ENCODE measurements at places on chromosomes 1 and 21.

- peak; percentile 88 for DNase-seq
Observed at GRCh38 chr1:94327001-94327690, 89.8 kb upstream of the ARHGAP29 start.

GRCh38 chr21:25647647-25648046 lies 8.6 kb downstream of the JAM2 start:
- DNase-seq: no peak

GRCh38 chr1:55626326-55626725 lies 411.2 kb upstream of the USP24 start:
- DNase-seq: no peak

- no peak for DNase-seq
Observed at GRCh38 chr1:211370669-211371068, 44.0 kb downstream of the TRAF5 start.

DNA sequence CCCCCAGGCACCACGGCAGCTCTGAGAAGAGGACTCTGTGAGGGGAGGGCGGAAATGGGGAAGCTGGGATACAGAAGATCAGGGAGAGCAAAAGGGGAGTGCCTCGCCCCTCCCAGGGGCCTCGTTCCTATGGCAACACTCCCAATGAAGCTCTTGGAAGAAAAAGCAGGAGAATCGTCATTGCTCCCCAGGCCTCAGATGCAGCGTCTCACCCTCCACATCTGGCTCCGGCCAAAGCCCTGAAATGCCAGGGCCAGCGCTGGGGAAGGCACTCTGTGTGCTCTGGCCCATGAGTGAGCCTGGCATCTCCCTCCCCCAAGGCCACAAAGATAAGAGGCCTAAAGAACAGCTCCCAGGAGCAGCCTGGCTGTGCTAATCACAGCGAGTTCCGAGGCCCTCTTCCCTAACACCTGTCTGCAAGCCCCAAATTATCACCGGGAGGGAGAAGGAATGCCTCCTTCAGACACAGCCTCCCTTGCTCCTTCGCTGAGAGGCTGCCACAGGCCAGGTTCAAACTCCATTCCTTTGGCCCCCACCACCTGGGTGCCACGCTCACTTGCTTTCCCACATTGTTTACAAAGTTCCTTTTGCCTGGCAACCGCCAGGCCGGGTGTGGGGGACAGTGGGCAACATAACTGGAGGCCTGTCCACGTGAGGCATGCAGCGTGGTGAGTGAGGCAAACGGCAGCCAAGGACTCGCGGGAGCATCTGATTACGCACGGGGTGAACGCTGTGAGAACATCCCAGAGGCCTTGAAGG lies 27.8 kb downstream of the ECE1 start:
- DNase-seq: peak; percentile 55

GRCh38 chr1:117754061-117754969 lies 148.5 kb downstream of the TENT5C start:
- DNase-seq: peak; percentile 47

- DNase-seq: no peak
Observed at GRCh38 chr1:228206582-228207351, 1.1 kb upstream of the OBSCN start.

DNA sequence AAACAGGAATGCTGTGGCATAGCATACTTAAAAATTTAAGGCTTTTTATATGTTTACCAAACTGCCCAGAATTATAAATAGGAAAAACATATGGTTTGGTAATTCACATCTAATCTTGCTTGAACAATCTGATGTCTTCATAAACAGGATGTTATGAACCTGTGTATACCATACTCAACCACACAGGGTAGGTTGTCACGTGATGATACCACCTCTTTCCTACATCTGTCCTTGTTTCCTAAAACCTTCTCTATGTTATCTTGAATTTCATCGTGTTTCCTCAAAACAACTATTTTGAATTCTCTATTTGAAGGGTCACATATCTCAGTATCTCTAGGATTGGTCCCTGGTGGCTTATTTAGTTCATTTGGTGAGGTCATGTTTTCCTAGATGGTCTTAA lies 631.0 kb upstream of the PKN2 start:
- no peak for DNase-seq

DNA sequence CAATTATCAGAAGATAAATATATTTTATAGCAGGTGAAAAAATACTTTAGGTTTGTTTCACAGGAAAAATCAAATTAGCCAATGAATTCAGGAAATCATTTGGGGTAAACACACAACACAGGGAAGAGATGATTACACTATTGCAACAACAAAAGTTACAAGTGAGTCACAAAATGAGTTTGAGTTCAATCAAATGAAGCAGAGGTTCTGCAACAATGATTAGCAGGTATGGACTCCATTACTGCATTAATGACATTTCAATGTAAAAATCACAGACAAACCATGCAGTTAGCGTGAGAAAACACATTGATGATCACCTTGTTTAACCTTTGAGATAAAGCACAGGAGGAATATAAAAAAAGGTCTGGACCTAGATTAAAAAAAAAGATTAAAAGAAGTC lies 9.7 kb downstream of the ADGRL4 start:
- DNase-seq: no peak

GRCh38 chr1:7298749-7299151 lies 472.3 kb upstream of the VAMP3 start:
- DNase-seq: peak; percentile 17

DNA sequence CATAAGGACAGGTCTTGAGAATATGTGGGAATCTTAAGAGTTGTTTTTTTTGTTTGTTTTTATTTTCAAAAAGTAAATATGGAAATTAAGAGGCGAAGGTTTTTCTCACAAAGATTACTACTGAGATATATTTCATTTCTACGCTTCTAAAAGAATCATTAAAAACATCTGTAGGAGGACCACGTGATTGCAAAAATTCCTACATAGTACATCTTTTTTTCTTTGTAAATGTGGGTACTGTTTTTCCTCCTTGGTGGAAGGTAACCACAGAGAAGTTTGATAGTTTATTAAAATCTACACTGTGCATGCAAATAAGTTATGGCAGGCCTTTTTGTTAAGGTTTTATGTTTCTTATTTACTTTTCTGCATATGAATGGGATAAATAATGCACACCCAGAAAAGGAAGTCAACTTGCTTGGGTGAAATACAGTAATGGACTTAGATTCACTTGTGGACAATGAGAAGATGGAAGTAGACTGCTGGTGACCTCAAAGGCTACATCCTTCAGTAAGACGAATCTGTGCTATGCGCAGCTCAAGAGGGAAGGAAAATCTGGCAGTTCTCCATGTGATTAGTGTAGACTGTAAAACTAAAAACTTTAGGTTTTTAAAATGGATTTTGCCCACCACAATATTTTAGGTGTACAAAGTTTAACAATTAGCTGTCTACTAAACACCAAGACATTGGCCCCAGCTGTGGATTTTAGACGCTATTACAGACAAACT lies 2.0 kb downstream of the AK5 start:
- DNase-seq: no peak

DNA sequence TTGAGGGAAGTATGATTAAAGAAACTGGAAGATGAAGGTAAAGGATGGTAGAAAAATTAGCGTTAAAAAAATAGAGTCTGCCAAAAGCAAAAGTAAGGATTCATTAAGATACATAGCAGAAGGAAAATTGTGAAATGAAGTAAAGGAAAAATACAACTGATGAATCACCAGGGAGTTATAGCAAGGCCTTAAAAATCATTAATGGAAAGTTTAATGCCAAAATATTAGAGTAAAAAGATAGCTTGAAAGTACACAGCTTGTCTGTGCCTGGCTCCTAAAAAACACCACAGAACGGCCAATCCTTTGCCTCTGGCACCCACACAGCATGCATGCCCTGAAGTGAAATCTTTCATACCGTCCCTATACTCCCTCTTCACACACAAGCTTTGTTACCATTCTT lies 66.9 kb upstream of the APOBEC4 start:
- DNase-seq: no peak

GRCh38 chr1:161196521-161197451 lies 2.1 kb downstream of the ADAMTS4 start:
- DNase-seq: no peak

- DNase-seq: no peak
Observed at GRCh38 chr1:233432916-233433315, 105.4 kb downstream of the MAP3K21 start.

GRCh38 chr1:3620708-3621107 lies 4.1 kb upstream of the TPRG1L start:
- DNase-seq: no peak

GRCh38 chr1:32170991-32171390 lies 8.5 kb upstream of the TXLNA start:
- no peak for DNase-seq

- DNase-seq: no peak
Observed at GRCh38 chr1:39671433-39671792, 494 bp downstream of the NT5C1A start.

- DNase-seq: peak; percentile 56
Observed at GRCh38 chr1:210143465-210144062, 89.0 kb upstream of the SERTAD4 start.

GRCh38 chr1:118989006-118989815 lies 1.1 kb upstream of the TBX15 start:
- no peak for DNase-seq

DNA sequence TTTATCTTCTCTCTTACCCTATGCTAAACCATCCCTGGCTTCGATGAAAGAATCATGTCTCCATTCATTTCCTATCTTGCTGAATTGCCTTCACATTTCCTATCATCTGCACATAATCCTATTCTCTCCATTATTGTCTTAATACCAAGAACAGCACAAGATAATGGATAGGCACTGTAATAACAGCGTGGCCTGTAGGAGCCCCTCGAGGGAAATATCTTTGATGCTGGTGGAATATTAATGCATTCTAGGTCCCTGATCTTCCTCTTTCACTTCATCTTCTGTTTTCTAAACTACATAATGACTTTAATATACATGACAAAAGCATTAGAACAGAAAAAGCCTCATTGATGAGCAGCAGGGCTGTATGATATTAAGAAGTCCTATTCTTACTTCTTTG lies 720.6 kb downstream of the RWDD3 start:
- DNase-seq: no peak

DNA sequence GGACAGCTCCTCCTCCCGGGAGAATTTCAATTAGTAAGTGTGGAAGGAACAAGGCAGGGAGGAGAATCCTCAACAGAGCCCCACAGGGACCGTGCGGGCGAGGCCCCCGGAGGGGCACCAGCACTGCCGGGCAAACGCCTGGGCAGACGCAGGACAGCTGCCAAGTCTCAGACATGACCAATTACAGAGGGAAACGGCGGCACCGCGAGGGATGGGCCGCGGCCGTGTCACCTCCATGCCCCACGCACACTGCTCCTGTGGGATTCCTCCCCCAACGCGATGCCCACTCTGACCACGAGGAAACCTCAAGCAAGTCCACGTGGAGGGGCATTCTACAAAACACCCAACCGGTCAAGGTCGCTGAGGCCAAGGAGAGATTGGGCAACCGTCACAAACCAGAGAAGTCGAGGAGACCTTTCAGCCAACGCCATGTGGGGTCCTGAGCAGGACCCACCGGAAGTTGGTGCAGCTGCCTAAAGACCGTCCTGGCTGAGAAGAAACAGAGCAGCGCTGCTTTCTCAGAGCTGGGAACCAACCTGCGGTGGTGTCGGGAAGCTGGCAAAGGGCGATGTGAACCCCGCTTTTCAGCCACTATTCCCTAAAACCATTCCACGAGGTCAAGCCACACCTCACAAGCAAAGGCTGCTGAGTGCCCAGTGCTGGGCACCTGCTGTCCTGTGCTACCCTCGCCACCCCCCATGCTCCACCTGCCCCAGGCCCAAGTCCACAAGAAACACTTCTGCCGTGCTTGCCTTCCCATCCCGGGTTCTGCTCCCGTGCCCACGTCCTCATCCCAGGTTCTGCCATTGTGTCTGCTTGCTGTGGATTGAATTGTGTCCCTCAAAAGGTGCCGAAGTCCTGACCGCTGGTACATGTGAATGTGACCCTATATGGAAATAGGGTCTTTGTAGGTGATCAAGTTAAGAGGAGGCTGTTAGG lies 1.4 kb upstream of the KRTAP10-4 start:
- no peak for DNase-seq

- no peak for DNase-seq
Observed at GRCh38 chr1:17190010-17190995, 14.6 kb upstream of the PADI1 start.

DNA sequence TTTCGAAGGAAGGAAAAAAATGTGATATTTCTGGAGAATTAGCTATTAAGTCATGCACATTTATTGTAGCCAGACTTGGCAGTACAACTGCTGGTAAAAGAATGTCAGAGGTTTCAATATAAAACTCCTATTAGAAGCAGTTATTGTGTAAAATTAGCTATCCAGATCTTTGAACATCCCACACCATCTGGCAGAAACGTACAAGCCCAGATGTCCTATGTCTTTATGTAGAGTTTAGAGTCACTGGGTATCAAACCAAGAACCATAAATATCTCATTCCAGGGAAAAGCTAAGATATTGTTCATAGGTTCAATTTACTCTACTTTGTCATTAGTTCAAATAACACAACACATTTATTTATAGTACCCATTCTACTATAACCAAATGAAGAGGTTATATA lies 31.4 kb downstream of the OLFM3 start:
- no peak for DNase-seq

- DNase-seq: no peak
Observed at GRCh38 chr1:18012686-18013085, 94.9 kb upstream of the IGSF21 start.

DNA sequence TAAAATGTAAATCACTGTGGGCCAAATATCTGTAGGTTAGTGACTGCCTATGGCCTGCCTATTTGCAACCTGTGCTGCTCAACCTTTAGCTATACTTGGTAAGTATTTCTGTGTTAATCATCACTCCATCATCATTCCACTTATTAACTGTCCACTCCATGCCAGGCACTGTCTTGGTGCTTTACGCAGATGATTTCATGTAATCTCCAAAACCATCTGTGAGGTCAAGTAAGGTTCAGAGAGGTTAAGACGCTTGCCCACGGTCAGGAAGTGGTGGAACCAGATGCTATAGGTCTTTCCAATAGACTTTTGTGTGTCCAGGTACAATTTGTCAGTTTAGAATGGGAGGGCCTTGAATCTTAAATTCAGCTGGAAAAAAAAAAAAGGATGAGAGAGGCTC lies 10.8 kb upstream of the PHACTR4 start:
- DNase-seq: no peak

- no peak for DNase-seq
Observed at GRCh38 chr1:10140981-10141380, 69.4 kb upstream of the KIF1B start.

DNA sequence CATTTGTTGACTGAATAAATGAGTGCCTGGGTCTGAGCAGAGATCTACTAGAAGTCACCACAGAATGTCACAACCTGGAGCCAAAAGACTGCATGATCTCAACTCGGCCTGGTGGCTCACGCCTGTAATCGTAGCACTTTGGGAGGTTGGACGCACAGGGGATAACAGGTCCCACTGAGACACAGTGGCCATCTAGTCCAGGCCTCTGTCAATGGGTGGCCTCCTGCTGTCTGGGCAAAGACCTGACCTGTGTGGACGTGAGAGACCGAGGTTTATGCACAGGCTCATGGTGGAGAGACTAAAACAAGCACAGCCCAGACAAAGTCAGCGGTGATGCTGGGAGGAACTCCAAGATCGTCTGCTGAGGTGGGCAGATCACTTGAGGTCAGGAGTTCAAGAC lies 103.0 kb upstream of the BACE2 start:
- DNase-seq: no peak

All from kidney capillary endothelial cell (primary cell).